Stimulated activated CD8-positive, alpha-beta memory T cell treated with anti-CD3 and anti-CD28 coated beads, Interleukin-15, amount 100 ng/mL, for 24 hours (primary cell): ENCODE measurements at places on chromosomes 2 and 18.

DNA sequence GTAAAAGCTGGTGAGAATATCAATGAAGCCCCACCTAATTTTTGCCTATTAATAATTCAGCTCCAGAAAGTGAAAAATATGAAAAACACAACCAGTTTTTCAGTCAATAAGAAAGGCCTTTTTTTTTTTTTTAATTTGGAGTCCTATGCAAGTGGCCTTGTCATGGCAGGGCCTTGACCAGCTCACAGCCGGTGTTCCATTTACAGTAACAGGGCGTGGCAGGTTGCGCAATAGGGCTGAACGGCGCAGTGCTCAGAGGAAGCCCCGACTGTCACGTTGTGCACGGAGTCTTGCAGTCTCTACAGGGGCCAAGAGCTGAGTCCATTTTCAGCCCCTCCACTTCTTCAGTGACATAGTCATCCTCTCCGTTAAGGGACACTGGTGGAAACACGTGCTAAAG, 184.1 kb upstream of the FN1 start:
- no peak for DNase-seq

DNA sequence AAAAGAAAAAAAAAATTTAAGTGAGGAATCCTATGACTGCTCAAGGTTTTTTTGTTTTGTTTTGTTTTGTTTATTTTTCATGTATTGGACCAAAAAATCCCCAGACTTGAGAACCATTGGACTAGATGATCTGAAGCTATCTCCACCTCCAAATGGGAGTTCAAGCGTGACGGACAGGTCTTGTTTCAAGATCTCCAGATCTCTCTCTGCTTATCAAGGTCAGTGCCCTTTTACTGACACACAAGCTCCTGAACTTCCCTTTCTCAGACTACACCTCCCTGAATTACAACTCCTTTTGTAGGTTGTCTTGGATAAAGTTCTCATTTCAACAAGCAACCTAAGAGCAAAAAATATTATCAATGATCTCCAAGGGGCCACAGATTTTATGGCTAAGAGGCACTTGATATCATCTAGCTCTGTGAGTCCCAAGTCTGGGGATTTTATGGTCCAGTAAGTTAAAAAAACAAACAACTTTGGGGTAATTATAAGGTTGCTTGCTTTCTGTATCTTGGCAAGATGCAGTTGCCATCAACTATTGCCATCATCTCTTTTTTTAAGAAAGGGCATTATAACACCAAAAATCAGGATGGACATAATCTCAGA, 396.0 kb upstream of the ATP5MC3 start:
- no peak for DNase-seq

DNA sequence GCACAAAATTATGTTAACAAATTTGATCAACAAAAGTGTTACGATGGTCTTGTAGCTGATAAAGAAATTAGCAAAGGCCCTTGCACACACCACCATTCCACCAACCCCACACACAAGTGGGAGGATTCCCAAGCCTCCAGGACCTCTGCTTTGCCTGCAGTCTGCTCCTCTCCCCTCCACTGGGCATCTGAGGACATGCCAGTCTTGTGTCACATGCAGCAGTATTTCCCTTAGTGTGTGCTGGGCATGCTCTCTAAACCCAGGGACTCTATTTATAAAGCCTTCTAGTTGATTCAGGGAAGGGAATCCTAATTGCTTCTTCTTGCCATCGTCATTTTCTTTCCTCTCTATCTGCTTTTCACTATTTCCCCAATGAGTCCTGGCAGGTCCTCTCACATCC, 53.3 kb downstream of the KCTD18 start:
- DNase-seq: no peak

GRCh38 chr2:231807020-231807419, 20.8 kb downstream of the COPS7B start:
- DNase-seq: no peak

DNA sequence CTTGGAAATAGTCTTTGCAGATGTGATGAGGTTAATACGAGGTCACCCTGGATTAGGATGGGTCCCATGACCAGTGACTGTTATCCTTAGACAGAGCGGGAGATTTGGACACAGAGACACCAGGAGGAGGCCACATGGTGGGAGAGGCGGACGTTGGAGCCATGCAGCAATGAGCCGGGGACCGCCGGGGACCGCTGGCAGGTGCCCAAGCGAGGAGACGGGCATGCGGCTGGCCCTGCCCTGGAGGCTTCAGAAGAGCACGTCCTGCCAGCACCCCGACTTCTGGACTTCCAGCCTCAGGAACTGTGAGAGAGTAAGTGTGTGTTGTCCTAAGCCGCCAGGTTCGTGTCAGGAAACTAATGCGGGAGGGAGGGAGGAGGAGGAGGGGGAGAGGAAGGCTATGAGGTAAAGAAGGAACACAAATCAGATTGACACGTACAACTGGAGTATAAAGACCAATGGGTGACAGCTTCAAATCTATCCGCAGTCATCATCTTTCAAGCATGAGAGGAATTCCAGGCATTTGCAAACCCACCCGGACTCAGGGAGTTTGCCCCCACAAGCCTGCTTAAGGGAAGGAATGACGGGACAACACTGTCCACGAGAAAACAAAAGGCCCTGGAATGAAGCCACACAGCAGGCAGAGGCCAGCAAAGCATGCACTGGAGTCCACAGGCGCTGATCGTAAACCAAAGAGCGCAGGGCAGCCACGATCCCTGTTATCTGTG, 11.6 kb upstream of the BOK start:
- DNase-seq: no peak

DNA sequence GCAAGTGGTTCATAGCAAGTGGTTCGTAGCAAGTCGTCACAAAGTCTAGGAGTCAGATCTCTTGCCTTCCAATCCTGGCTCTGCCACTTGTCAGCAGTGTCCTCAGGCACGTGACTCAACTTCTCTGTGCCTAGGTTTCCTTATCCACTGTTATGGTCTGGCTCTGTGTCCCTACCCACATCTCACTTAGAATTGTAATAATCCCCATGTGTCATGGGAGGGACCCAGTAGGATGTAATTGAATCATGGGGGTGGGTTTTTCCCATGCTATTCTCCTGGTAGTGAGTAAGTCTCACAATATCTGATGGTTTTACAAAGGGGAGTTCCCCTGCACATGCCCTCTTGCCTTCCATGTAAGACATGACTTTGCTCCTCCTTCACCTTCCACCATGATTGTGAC, 51.8 kb upstream of the AP1S3 start:
- no peak for DNase-seq

DNA sequence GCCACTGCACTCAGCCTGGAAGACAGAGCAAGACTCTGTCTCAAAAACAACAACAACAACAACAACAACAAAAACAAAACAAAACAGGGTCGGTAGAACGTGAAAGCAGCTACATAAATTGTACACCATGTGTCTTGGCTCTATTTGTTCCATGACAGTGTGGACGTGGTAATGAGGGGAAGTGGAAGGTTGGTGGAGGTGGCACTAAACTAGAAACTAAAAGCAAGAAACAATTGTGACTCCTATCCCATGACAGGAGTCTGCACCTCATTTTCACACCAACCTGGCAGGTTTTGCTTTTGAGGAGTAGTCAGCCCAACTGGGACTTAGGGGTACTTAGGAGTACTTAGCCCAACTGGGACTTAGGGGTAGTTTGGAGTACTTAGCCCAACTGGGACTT, 62.5 kb upstream of the MRPS9 start:
- DNase-seq: no peak
